Stimulated activated CD4-positive, alpha-beta T cell treated with anti-CD3 and anti-CD28 coated beads, Interleukin-2, amount 100 ng/mL, for 48 hours (primary cell): ENCODE measurements at places on chromosomes 3 and 15.

DNA sequence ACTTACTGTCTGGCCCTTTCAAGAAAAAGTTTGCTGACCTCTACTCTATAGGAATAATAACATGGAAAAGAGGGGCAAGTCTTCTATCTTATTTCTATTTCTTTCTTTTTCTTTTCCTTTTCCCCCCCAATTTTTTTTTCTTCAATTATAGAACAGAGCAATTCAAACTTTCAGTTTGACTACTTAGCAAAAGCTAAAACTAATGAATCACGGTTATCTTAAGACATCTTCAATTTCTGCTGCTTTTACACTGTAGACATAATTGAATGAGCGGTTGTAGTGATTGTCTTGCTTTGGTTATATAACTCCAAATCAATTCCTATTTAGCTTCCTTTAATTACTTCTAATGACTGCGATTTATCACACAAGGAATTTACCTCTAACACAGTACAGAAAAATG, 74.3 kb upstream of the P2RY1 start:
- no peak for DNase-seq

- DNase-seq, result no peak
These were observed 196.9 kb downstream of the SLCO3A1 start for GRCh38 chr15:92050220-92050898.

GRCh38 chr15:79042213-79042928, 48.2 kb downstream of the RASGRF1 start:
- DNase-seq, result no peak

DNA sequence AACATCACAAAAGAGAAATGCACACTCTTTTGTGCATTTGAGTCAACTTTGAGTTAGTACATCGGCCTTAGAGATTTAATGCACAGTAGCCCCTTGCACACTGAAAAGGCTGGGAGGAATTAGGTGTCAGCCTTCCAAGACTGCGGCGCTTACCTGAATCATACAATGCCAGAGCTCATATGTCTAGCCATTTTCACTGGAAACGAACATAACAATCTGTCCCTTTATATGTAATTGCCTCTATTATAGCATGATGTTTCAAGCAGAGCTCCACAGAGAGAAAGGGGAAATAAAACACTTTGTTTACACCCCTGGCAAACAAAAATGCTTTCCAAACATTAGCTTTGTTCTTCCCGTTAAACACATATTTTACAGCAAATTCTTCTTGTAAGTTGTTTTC, 315.7 kb upstream of the SLCO3A1 start:
- no peak for DNase-seq

GRCh38 chr3:119930286-119930685, 148.4 kb downstream of the NR1I2 start:
- no peak for DNase-seq
